ENCODE measurements at places on chromosomes 3 and 15.
A peak's percentile ranks its signal among the peaks of the same experiment; 100 is the strongest.

GRCh38 chr3:8578282-8578681 lies 66.3 kb downstream of the SSUH2 start:
- no peak for DNase-seq

DNA sequence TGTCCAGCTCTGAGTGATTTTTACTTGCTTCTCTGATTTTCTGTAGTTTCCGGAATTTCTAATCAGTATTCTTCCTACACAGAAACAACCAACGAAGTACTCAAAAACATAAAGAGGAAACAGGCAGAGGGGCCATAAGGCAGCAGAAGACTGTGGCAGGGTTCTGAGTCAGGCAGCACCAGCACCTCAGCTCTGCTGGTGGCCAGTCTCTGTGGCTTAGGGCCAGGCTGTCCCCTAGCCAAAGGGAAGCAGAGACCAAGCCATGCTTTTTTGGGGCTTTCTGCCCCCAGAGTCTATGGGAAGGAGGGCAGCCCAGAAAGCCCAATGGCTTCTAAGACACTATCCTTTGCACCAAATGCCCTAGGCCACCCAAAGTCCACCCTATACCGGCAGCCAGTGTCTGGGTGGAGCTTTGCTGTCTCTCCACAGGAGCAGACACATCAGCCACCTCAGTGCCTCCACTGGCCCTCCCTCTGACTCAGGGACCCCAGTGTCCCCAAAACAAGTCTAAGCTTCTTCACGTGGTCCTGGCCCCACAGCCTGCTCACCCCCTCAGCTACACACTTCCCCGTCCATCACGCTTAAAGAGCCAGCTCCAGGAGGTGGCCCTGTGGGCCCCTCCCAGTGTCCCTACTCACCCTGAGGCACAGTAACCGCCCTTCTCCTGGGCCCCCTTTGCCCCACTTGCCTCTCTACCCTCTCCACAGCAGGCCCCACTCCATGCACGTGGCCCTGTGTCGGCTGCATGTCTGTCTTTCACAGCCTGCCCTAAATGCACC lies 46.2 kb downstream of the CCDC12 start:
- DNase-seq: no peak

- no peak for DNase-seq
Measured at GRCh38 chr3:9679476-9680080, 24.1 kb upstream of the CPNE9 start.

DNA sequence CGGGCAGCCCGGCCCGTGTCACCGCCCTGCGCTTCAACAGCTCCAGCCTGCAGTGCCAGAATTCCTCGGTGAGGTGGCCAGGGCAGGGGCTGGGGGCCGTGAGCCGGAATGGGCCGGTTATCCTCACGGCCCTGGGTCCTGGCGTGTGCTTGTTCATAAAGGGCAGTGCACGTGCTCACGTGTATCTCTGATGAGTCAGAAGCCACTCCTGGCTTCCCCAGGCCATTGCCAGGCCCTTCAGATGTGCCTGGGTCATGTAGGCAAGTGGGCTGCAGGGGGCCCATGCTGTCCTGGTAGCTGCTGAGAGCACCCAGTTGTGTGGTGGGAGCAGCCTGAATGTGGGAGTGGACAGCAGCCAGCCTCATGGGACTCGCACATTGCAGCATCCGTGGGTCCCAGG lies 29.2 kb downstream of the PLXNA1 start:
- no peak for DNase-seq

DNA sequence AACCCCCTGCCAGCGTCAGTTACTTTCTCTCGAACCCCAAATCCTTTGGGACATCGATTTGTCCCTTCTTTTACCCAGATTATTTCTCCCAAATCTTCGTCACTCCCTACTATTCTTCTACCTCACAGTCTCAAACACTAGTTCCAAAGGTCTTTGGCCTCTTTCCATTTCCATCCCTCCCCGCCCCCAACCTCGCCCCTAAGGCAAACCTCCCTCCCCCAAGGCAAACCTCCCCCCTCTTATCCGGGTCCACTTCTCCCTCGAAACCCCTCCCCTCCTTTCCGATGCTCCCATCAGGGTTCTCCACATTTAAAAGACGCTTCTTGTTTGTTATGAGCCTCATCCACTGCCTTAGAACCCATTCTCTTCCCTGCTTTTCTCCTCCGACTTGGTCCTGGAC lies 583 bp downstream of the EAF1 start:
- DNase-seq: no peak

- DNase-seq: no peak
Measured at GRCh38 chr15:74451861-74452835, 8.8 kb downstream of the UBL7 start.

GRCh38 chr15:95024351-95024750 lies 793.0 kb downstream of the MCTP2 start:
- no peak for DNase-seq

DNA sequence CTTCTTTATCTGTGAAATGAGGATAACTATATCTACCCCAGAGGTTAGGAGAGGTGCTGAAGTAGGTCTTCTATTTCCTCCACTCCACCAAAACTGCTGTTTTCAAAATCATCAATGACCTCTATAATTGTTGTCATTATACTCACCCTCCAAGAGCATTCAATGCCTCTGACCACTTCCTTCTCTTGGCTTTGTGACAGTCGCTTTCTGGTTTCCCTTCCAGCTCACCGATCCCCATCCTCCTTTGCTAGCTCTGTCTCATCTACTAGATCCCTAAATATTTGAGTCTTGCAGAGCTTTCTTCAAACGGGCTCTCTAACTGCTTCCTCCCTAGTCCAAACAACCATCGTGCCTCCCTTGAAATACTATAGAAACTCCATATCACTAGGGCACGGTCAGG lies 153.5 kb downstream of the RPLP1 start:
- no peak for DNase-seq

GRCh38 chr3:10249833-10250232 lies 1.6 kb downstream of the TATDN2 start:
- DNase-seq: no peak

- DNase-seq: no peak
Measured at GRCh38 chr15:70627734-70628548, 135.4 kb downstream of the UACA start.

DNA sequence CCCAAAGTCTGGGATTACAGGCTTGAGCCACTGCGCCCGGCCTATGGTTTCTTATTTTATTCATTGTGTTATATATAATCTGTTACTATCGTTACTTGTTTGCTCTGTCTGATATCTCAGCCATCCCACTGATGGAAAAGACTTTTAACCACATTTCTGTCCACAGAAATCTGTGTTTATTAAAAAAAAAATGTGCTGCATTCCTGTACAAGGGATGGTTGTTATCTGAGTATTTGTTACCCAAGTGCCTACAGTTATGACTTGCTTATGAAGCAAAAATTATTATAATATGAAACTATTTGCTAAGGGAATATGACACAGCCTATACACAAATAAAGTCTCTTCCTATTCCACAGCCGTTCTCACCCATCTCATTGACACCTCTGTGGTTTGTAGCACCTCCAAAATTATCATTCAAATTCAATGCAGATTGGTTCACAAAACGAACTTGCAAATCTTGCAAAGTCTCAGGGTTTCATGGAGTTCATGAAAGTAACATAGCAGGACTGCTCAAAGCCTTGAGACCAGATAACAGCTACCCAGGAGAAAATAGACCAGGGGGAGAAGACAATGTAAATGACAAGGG lies 47.4 kb upstream of the UBE2E1 start:
- DNase-seq: no peak

- DNase-seq: no peak
Measured at GRCh38 chr15:92409006-92409405, 15.3 kb downstream of the ST8SIA2 start.

GRCh38 chr3:60588806-60589205 lies 662.4 kb downstream of the FHIT start:
- DNase-seq: peak; percentile 30

DNA sequence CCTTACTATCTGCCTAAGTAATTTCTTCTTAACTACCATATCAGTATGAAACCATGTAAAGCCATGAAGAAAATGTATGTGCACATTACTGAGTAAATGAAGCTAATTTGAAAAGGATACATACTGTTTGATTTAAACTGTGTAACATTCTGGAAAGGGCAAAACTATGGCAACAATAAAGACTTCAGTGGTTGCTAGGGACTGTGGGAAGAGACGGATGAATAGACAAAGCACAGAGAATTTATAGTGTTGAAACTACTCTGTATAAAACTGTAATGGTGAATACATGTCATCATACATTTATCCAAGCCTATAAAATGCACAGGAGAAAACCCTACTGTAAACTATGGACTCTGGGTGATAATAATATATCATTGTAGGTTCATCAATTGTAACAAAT lies 1103.7 kb upstream of the EPHA6 start:
- no peak for DNase-seq

DNA sequence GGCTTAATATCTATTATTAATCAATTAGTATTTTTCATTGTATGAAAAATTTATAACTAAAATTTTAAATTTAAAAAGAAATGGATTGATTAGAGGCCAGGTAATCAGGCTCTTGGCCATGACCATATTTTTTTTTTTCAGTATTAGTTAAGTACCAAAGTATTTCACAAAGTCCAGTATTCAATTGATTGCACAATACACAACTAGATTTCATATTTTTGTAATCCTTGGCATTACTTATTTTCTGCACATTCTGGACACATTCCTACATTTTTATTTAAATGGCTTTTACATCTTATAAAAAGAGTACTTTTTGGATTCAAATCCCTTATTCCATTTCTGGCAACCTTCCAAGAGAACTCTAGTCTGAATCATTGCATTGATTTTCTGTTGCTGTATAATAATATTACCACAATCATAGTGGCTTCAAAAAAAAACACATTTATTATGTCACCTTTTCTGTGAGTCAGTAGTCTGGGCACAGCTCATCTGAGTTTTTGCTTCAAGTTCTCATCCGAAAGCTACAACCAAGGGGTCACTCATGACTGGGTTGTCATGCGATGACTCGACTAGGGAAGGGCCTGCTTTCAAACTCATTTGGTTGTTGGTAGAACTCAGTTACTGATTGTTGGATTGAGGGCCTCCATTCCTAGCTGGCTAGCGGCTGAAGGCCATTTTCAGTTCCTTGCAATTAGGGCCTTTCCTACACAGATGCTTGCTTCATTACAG lies 90.7 kb downstream of the CNTN6 start:
- DNase-seq: peak; percentile 81

DNA sequence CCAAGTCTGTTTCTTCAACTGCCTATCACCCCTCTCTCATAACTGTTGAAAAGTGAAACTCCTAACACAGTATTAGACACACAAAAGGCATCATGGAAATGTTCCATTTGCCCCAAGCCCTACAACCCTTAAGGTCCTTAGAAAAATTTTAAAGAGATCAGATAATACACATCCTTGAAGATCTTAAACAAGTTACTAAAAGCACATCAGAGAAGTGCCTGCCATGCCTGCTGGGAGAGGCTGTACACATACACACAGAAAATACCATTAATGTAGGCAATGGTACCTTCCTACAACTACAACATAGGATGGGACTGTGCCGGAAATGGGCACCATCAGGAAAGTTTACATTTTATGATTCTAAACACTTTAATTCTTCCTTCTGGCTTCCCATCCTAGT lies 3.3 kb downstream of the ADAM10 start:
- no peak for DNase-seq

GRCh38 chr15:62874959-62875625 lies 167.5 kb upstream of the TPM1 start:
- no peak for DNase-seq

All from kidney glomerular epithelial cell (primary cell).